ENCODE measurements at places on chromosomes 4 and X. TPM values are rescaled to one million over a fixed set of nuclear protein-coding genes. Genes with fewer than 3 reads are reported as not detected.
A peak's percentile ranks its signal among the peaks of the same experiment; 100 is the strongest.

- H3K4me3 ChIP-seq, result no peak overlapping the region
- no peaks in the 10 kb centered on the region for H3K36me3 ChIP-seq
- H3K27me3 ChIP-seq, result no peaks in the 10 kb centered on the region
- no peak for DNase-seq
Observed at GRCh38 chr4:71593311-71593710, 190.6 kb downstream of the GC start.

The USP17L30 gene
- total RNA-seq, result not detected

DNA sequence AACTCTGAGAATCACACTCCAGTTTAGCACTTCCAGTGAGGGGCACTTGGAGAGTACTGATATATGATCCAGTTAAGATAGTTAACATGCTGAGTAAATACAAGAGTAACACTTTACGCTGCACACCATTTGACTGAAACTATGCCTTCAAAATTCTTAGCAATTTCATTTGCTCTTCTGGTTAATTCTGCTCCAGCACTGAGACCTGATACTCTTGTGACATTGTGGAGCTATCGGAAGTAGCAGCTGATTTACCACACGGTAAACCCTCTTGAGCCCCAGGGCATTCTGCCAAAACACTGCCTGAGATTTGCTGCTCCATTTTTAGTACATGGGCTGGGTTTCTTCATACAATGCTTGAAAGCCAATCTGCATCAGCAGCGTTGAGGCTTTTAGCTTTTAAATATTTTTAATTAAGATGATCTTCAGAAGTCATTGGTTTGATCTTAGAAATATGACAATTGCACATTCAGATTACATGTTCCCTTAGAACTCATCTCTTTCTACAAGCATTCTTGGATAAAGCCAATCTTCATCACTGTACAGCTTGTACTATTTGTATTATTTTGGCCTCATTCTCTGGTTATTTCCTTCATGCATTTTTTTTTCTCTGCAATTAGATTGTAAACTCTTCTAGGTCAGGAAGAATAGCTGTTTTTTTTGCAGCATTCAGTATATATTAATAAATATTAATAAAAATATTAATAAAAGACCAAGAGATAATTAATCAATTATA is 67.8 kb upstream of the ETNPPL start:
- H3K4me1 ChIP-seq, result peaks cover 9% of the 10 kb centered on the region
- DNase-seq, result peak; percentile 24
- no peak overlapping the region for H3K4me3 ChIP-seq
- H3K27me3 ChIP-seq, result no peaks in the 10 kb centered on the region

The NOX1 gene
- not detected for total RNA-seq

- peak; percentile 37 for DNase-seq
- H3K27ac ChIP-seq, result no peak overlapping the region
- no peak overlapping the region for H3K4me3 ChIP-seq
- H3K27me3 ChIP-seq, result no peaks in the 10 kb centered on the region
- H3K4me1 ChIP-seq, result peaks cover 6% of the 10 kb centered on the region
Observed at GRCh38 chr4:118033148-118034052, 886 bp upstream of the NDST3 start.

The CCKAR gene
- total RNA-seq, result 1.0 TPM

- no peak overlapping the region for H3K4me3 ChIP-seq
- H3K27me3 ChIP-seq, result no peaks in the 10 kb centered on the region
- no peak for DNase-seq
- no peak overlapping the region for H3K27ac ChIP-seq
Observed at GRCh38 chrX:105297041-105297440, 76.5 kb upstream of the TEX13A start.

- DNase-seq, result no peak
- no peak overlapping the region for H3K4me3 ChIP-seq
- no peaks in the 10 kb centered on the region for H3K36me3 ChIP-seq
- no peaks in the 10 kb centered on the region for H3K27me3 ChIP-seq
Observed at GRCh38 chr4:151530230-151530629, 121.3 kb downstream of the FHIP1A start.

All from body of pancreas (tissue), 4 donors.